ENCODE measurements at places on chromosomes 12 and 14. TPM values are rescaled to one million over a fixed set of nuclear protein-coding genes. Genes with fewer than 3 reads are reported as not detected.

GRCh38 chr12:61220337-61220736 lies 1039.9 kb upstream of the USP15 start:
- no peak overlapping the region for H3K27ac ChIP-seq
- no peaks in the 10 kb centered on the region for H3K27me3 ChIP-seq
- H3K4me3 ChIP-seq = no peak overlapping the region
- H3K36me3 ChIP-seq = no peaks in the 10 kb centered on the region
- DNase-seq = no peak

SLC38A6 gene
- polyA plus RNA-seq = 2.2 TPM

- no peaks in the 10 kb centered on the region for H3K27me3 ChIP-seq
- H3K4me3 ChIP-seq = no peak overlapping the region
- no peak for DNase-seq
- no peaks in the 10 kb centered on the region for H3K36me3 ChIP-seq
- H3K27ac ChIP-seq = no peak overlapping the region
Observed at GRCh38 chr12:93168751-93169150, 209.0 kb upstream of the NUDT4 start.

INSM2 gene
- 0.01 TPM for polyA plus RNA-seq

DNA sequence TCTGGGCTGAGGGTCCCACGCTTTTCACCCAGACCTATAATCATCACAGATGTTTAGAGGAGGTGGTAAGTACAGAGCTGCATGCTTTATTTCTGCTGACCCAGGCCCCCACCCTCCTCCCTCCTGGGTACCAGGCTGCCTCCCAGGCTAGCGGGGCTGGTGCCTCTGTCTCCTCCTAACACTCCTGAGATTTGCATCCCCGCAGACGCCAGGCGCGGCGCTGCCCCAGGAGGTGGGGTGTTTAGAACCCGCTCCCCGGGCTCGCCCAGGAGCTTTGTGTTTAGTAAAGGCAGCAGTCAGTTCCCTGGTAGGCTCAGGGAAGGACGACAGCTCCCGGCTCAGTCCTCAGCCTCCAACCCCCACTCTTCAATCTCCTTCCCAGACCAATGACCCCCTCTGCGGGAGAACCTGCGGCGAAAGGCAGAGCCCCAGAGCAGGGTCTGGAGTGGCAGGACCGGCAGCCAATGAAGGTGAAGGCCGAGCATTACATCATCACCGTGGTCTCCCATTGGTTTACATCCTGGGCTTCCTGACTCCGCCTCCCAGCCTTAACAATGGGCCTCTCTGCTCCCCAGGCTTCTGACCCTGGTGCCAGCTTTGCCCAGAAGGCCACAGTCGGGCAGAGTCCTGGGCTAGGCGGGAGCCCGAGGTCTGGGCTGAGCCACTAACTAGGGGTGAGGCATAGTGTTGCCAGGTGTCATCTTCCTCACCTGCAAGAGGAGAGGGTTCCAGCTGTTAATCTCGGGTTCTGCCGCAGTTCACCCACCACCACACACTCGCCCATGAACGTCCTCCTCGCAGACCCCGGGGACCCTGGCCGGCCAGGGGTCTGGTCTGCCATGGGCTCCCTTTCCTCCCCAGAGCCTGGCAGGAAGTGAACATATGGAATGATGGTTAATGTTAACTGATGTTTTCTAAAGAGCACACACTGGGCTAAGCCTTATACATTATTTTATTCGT lies 57.5 kb downstream of the CALM1 start:
- no peaks in the 10 kb centered on the region for H3K27me3 ChIP-seq
- DNase-seq = peak; percentile 93
- no peak overlapping the region for H3K4me3 ChIP-seq
- no peaks in the 10 kb centered on the region for H3K36me3 ChIP-seq
- H3K4me1 ChIP-seq = peaks cover 16% of the 10 kb centered on the region

GRCh38 chr14:40229676-40230075 lies 797.4 kb upstream of the FBXO33 start:
- no peaks in the 10 kb centered on the region for H3K36me3 ChIP-seq
- H3K4me1 ChIP-seq = no peaks in the 10 kb centered on the region
- no peak overlapping the region for H3K4me3 ChIP-seq
- no peaks in the 10 kb centered on the region for H3K27me3 ChIP-seq
- DNase-seq = no peak
- H3K27ac ChIP-seq = no peak overlapping the region

ADCY4 gene
- polyA plus RNA-seq = 3.4 TPM

GRCh38 chr12:52147964-52148463 lies 43.8 kb downstream of the KRT80 start:
- H3K36me3 ChIP-seq = peaks cover 3% of the 10 kb centered on the region
- H3K27me3 ChIP-seq = no peaks in the 10 kb centered on the region
- DNase-seq = no peak
- H3K4me1 ChIP-seq = no peaks in the 10 kb centered on the region
- no peak overlapping the region for H3K4me3 ChIP-seq

- H3K4me3 ChIP-seq = no peak overlapping the region
- no peaks in the 10 kb centered on the region for H3K36me3 ChIP-seq
- H3K27ac ChIP-seq = no peak overlapping the region
- DNase-seq = no peak
- no peaks in the 10 kb centered on the region for H3K27me3 ChIP-seq
Observed at GRCh38 chr12:47553266-47553665, 152.6 kb downstream of the RPAP3 start.

TSPAN8 gene
- polyA plus RNA-seq = 841 TPM

DNA sequence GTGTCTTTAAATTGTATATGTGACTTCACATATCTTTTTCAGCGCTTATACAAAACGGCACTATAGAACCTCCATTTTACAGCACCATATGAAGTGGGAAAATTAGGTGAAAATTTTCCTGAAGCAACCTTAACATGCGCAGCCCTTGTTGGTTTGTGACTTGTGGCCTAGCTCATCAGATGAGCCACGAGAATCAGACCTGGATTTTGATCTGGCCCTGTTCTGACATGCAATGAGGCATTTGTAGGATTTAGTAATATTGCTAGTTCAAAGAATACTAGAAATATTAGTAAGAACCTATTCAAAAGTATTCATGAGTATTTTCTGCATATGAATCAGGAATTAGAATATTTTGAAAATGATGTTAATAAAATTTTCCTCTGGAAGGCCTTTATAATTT lies 2.9 kb downstream of the CDKN1B start:
- peaks cover 15% of the 10 kb centered on the region for H3K36me3 ChIP-seq
- H3K27ac ChIP-seq = peak overlapping the region; percentile 99
- H3K4me3 ChIP-seq = no peak overlapping the region
- H3K4me1 ChIP-seq = peaks cover 14% of the 10 kb centered on the region
- H3K27me3 ChIP-seq = no peaks in the 10 kb centered on the region

SMOC1 gene
- polyA plus RNA-seq = not detected

TMEM229B gene
- 27.5 TPM for polyA plus RNA-seq

KRT77 gene
- 0.01 TPM for polyA plus RNA-seq

- H3K27me3 ChIP-seq = no peaks in the 10 kb centered on the region
- no peaks in the 10 kb centered on the region for H3K4me1 ChIP-seq
- H3K36me3 ChIP-seq = peaks cover 13% of the 10 kb centered on the region
Observed at GRCh38 chr14:81521356-81521755, 12.3 kb downstream of the SEL1L start.

NFATC4 gene
- 45.1 TPM for polyA plus RNA-seq

GRCh38 chr12:49298160-49298559 lies 3.2 kb downstream of the PRPH start:
- no peaks in the 10 kb centered on the region for H3K36me3 ChIP-seq
- peaks cover 9% of the 10 kb centered on the region for H3K27me3 ChIP-seq
- H3K4me3 ChIP-seq = no peak overlapping the region
- peak; percentile 46 for DNase-seq
- peaks cover 7% of the 10 kb centered on the region for H3K4me1 ChIP-seq
- no peak overlapping the region for H3K27ac ChIP-seq

SMIM41 gene
- not detected for polyA plus RNA-seq

GRCh38 chr12:118312578-118312977 lies 60.1 kb downstream of the TAOK3 start:
- no peak overlapping the region for H3K4me3 ChIP-seq
- H3K4me1 ChIP-seq = peaks cover 2% of the 10 kb centered on the region
- H3K36me3 ChIP-seq = no peaks in the 10 kb centered on the region
- no peak overlapping the region for H3K27ac ChIP-seq

GRCh38 chr14:20612403-20612802 lies 21.2 kb upstream of the RNASE12 start:
- no peaks in the 10 kb centered on the region for H3K4me1 ChIP-seq
- no peak for DNase-seq
- H3K36me3 ChIP-seq = no peaks in the 10 kb centered on the region
- H3K27me3 ChIP-seq = no peaks in the 10 kb centered on the region

ELK3 gene
- 6.2 TPM for polyA plus RNA-seq

KRT82 gene
- not detected for polyA plus RNA-seq

DNA sequence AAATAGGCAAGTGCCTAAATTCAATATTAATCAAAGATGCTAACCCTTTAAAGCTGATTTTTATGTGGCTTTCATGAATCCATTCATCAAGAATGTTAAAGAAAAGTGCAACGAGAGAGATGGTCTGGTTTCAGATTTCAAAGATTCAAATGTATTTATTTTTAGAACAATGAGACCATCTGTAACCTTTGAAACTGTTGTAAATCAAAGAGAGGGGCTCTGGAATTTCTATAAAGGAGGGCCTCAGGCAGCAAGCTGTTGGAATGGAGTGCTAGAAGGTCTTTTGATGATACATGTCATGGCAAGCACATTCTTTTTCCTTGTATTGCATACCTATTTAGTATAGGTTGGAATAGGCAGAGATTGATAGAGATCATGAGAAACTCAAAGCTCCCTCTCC lies 433.0 kb downstream of the LRIG3 start:
- H3K4me3 ChIP-seq = no peak overlapping the region
- H3K27ac ChIP-seq = no peak overlapping the region
- no peak for DNase-seq
- H3K4me1 ChIP-seq = no peaks in the 10 kb centered on the region

GRCh38 chr14:32826404-32827082 lies 112.1 kb upstream of the NPAS3 start:
- no peak overlapping the region for H3K27ac ChIP-seq
- no peaks in the 10 kb centered on the region for H3K27me3 ChIP-seq
- DNase-seq = no peak
- no peaks in the 10 kb centered on the region for H3K36me3 ChIP-seq
- H3K4me1 ChIP-seq = no peaks in the 10 kb centered on the region

DNA sequence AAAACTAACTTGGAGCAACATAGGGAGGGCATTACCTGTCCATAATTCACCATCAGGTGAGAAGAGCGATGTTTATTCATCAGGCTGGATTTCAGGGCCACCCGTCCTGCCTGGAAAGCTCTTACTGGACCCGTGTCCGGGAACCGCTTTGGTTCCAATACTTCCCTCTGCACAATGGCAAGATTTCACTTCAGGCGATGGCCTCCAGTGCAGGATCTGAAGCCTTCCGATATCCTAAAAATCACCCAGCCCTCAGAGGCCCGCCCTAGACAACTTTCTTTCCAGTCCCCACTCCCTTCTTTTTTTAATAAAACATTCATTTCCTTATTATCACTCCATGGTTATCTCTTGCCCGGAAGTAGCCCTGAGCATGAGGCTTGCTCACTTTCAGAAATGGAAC lies 92.5 kb downstream of the BCL11B start:
- H3K4me3 ChIP-seq = no peak overlapping the region
- no peaks in the 10 kb centered on the region for H3K4me1 ChIP-seq
- no peak overlapping the region for H3K27ac ChIP-seq

DNA sequence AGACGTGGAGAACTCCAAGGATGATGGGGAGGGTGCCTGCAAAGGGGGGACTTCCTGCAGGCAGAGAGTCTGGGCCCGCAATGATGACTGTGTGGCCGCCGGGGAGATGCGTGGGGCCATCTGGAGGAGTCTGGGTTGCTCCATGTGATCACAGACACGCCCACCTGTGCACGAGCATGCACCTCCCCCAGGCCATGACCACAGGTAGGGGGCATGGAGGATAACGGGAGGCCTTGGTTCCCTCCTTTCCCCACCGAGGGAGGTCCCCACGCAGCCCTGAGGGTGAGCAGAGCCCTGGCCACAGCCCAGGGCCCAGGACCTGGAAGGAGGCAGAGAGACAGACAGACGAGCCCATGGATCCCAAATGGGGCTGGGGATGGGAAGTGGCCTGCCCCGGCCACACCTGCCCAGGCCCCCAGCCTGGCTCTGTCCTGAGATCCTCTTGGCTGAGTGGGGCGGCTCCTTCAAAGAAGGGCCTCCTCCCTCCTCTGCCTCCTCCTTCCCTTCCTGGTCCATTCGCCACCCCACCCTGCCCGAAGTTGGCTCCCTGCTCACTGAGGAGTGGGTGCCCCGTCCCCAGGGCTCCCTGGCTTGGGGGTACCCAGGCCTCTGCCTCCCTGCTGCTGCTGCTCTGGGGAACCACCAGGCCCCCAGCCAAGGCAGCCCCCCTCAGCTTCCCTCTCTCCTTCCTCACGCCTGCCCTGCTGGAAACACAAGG lies 138.2 kb downstream of the CALM1 start:
- no peak for DNase-seq
- H3K27me3 ChIP-seq = no peaks in the 10 kb centered on the region
- peaks cover 36% of the 10 kb centered on the region for H3K4me1 ChIP-seq
- H3K4me3 ChIP-seq = no peak overlapping the region
- H3K27ac ChIP-seq = peak overlapping the region; percentile 0

GLIPR1L2 gene
- not detected for polyA plus RNA-seq

M6PR gene
- 32.4 TPM for polyA plus RNA-seq

DNA sequence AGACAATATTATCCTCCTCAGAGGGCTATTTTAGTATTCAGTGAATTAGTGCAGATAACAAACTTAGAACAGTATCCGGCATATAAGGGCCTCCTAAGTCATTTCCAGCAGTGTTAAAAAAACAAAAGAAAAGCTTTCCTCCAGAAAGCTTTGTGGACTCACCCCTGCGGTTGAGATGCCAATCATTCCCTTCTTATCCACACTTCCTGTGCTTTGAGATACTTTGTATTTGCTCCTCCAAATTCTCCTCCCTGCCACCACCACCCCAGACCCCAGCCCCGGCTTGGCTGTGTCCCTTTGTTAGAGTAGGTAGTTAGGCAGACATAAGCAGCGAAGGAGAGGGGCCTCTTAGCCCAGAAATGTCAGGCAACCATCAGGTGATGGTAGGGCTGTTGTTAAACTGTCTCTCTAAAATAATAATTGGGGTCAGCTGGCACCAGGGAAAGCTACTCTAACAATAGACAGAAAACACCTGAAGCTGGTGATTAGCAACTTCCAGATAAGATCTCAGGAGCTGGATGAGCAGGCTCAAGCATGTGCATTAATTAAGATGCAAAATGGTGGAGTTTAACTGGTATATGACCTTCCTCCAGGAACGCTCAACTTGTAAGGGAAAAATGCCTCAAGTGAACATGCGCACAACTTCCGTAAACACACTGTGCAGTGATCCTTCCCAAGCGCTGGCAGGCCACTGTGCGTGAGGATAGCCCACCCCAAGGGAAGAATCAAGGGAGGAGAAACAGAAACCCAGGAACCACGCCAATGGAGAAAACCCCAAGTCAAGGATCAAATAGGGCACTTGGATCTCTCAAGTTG lies 152.1 kb upstream of the EEA1 start:
- no peak overlapping the region for H3K27ac ChIP-seq
- DNase-seq = no peak
- no peaks in the 10 kb centered on the region for H3K27me3 ChIP-seq
- no peaks in the 10 kb centered on the region for H3K4me1 ChIP-seq
- H3K4me3 ChIP-seq = no peak overlapping the region

GRCh38 chr14:61547186-61548069 lies 147.9 kb upstream of the HIF1A start:
- peak overlapping the region; percentile 4 for H3K27ac ChIP-seq
- H3K27me3 ChIP-seq = no peaks in the 10 kb centered on the region
- DNase-seq = no peak

DNA sequence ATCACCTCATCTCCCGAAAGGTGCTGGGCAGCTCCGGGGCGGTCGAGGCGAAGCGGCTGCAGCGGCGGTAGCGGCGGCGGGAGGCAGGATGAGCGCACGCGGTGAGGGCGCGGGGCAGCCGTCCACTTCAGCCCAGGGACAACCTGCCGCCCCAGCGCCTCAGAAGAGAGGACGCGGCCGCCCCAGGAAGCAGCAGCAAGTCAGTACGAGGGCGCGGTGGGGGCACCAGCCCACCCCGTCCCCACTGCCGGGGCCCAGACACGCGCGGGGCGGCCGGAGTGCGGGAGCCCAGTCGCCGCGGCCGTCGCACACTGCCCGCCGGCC lies 862 bp downstream of the HMGA2 start:
- DNase-seq = no peak
- H3K4me3 ChIP-seq = peak overlapping the region; percentile 50
- peaks cover 19% of the 10 kb centered on the region for H3K27me3 ChIP-seq
